ENCODE measurements at places on chromosomes 6 and 20. TPM values are rescaled to one million over a fixed set of nuclear protein-coding genes. Genes with fewer than 3 reads are reported as not detected.

The PLN gene
- total RNA-seq = 2,685 TPM

DNA sequence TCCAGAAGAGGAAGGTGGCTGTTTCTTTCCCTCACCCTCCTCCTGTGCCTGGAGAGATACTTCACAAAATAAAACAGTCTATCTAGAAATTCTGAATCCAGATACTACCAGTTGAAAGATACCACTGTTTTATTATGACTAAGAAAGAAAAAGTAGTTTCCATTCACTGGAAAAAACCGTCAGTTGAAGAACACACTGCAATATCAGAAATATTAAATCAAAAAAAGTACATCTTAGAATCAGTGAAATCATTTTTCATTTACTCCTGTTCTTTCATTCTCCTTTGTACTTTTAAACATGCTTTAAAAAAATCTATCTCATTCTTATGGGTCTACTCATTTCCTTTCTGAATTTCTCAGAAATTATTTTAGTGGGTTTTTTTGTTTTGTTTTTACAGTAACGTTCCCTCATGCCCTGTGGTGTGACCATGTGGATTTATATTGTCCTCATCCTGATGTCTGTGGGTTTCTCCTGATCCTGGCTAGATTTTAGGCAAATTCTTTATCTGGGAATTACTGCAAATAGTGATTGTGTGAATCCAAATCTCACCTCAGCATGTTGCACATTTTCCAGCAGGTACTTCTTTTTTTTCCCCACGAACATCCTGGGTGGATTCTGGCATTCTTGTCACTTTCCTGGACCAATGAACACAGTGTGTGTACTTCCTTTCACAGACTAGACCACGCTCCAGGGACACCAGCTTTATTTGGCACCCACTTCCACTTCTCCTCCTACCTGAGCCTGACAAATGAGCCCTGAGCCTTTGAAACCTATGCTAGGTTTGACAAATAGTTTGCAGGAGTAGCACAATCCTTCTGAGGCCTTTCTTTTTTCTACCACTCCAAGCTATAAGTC lies 114.0 kb upstream of the LAMP5 start:
- DNase-seq = no peak

DNA sequence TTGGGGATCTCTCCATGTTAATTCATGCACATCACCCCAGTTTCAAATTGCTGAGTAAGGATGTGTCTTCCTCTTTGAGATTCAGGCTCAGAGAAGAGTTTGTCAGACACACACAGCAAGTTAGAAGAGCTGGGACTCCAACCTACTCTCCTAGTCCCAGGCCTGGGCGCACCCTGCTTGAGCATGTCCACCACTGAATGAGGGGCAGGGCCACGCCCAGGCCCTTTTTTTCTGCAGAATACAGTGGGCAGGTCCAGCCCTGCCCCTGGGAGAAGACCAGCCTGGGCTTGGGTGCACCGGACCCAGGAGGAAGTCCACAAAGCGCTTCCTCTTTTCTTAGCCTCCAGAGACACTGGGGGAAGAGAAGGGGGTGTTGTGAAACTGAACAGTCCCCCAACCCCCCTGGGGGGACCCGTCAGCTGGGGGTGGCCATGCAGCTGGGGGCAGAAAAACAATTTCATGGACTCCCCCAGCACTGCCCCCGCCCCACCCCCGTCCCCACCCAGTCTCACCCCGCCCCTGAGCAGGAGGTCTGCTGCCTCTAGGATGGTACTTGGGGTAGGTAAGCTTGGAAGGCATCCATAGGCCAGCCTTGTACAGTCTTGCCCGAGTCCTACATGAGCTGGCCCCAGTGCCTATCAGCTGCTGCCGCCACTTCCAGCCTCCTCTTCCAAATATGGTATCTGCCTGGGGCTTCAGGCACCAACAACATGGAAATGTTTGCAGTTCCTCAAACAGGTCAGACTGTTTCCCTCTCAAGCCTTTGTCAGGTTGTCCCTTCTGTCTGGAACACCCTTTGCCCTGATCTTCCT lies 11.7 kb upstream of the HCK start:
- peak; percentile 89 for DNase-seq

The MLN gene
- not detected for total RNA-seq

GRCh38 chr6:142301651-142302391 lies at the start of gene ADGRG6:
Gene ADGRG6, plus strand, starts transcription at chr6:142302007. Its CDS starts 323 bp downstream, at chr6:142302330.
- peak; percentile 75 for DNase-seq

The EPHA7 gene
- total RNA-seq = 1.3 TPM

- peak; percentile 31 for DNase-seq
Measured at GRCh38 chr6:71446470-71446869, 157.9 kb downstream of the OGFRL1 start.

DNA sequence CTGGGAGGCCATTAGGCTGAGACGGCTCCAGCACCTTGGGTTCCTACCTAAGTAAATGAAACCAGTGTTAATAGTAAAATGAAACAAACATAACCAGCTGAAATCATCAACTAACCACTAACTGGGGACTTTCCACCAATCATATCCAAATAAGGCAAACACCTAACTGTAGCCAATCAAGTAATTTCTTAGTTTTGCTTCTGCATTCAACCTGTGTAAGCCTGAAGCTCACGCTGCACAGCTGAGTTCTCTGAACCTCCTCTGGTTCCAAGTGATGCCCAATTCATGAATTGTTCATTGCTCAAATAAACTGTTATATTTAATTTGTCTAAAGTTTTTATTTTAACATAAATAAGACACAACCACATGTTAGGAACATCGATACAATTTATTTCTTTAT lies 22.5 kb downstream of the KLHL32 start:
- DNase-seq = no peak

DNA sequence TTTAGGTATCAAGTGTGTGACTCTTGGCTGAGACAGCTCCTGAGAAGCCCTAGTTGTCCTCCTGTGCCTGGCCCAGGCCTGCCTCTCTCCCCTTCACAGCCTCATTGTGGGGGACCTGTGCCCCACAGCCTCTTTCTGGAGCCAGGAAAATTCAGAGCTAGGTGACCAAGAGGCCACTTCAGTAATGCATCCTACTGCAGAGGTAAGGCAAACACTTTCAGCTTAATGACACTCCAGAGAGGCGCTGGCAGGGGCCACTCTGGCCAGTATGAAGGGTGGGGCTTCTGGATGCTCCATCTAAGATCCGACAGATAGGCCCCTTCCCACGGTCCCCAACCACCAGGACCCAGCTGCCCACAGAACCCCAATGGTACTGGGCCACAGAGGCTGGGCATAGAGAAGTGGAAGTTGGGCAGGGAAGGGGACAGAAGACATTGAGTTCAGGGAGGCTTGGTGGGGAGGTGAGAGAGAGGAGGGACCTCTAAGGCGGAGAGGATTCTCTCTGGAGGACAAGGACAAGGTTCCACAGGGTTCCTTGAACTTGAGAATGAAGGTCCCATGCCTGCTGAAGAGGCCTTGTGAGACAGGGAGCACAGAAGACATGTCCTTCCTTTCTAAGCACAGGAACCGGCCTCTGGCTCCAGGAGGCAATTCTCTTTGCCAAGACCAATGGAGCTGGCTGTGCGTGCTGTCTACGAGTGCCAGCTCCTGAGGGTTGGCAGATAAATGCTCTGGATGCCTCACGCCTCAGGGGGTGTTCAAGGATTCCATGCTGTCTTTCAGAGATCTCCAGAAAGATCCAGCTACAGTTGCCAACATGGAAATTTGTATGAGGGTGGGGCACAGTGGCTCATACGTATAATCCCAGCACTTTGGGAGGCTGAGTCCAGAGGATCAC lies 46.4 kb upstream of the TGM2 start:
- no peak for DNase-seq

The TRIM40 gene
- total RNA-seq = not detected

- no peak for DNase-seq
Measured at GRCh38 chr6:5996714-5997419, 9.9 kb downstream of the NRN1 start.

GRCh38 chr20:34708621-34709043 lies 4.5 kb downstream of the TP53INP2 start:
- peak; percentile 82 for DNase-seq

- DNase-seq = no peak
Measured at GRCh38 chr6:112441607-112442006, 94.5 kb downstream of the RFPL4B start.

The HRH3 gene
- total RNA-seq = not detected

The ANKRD66 gene
- not detected for total RNA-seq

- peak; percentile 39 for DNase-seq
Measured at GRCh38 chr20:52746770-52747169, 225.4 kb upstream of the TSHZ2 start.

The GHRH gene
- not detected for total RNA-seq

- DNase-seq = no peak
Measured at GRCh38 chr20:22584522-22584921, at the start of gene FOXA2. Gene FOXA2, minus strand, starts transcription at chr20:22584572. Its CDS starts 294 bp downstream, at chr20:22584278.

The FANCE gene
- total RNA-seq = 4.1 TPM

GRCh38 chr6:52662031-52662430 lies 8.9 kb upstream of the TMEM14A start:
- no peak for DNase-seq

The RIMS1 gene
- 1.3 TPM for total RNA-seq
